Activated CD8-positive, alpha-beta memory T cell treated with anti-CD3 and anti-CD28 coated beads, Interleukin-2, amount 50 U/mL, for 4 hours (primary cell): ENCODE measurements at places on chromosomes 1 and 21.

GRCh38 chr1:79903321-79903720 lies 896.8 kb upstream of the ADGRL4 start:
- no peak for DNase-seq

DNA sequence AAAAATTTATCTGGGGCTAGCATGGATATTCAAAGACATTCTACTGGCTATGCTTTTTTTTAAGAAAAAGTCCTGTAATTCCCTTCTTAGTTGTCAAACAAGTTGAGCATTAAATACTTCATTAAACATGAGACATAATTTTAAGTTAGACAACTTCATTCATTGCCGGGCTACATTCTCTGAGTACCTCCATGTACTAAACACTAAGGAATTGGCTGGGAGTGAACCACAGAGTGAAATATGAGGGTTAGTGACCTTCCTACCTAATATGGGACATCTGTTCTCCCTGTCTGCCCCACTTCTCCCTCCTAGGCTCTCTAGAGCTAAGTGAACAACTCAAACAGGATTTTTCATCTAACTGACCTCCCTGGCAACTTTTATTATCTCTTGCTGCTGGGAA lies 370.4 kb downstream of the VAV3 start:
- no peak for DNase-seq

DNA sequence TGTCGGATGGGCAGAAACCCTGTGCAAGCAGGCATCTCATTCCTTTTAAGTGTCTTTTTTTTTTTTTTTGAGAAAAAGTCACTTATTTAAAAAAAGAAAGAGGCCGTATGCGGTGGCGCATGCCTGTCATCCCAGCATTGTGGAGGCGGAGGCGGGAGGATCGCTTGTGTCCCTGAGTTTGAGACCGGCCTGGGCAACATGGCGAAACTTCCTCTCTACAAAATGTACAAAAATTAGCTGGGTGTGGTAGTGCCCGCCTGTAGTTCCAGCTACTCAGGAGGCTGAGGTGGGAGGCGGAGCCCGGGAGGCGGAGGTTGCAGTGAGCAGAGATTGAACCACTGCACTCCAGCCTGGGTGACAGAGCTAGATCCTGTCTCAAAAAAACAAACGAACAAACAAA lies 1.7 kb downstream of the GPR137B start:
- DNase-seq, result no peak

DNA sequence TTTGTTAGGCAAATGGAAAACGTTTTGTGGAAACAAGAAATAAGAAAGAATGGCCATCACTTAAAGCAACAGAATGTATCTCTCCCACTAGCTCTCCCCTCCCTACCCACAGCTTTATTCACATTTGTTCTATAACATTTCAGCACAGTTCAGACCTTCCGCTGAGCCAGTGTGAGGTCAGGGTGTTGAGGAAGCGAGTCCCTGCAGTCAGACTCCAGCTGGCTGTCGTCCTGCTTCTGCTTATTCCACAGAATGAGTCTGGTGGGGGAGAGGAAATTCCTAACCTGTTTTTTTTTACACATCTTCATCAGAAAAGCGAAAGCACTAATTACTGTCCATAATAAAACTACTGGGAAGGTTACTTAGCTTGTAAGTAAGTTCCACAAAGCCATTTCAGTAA lies 39.0 kb downstream of the MRPL39 start:
- DNase-seq, result no peak

GRCh38 chr1:22760455-22760854 lies 49.8 kb downstream of the EPHB2 start:
- no peak for DNase-seq

GRCh38 chr1:14630986-14631385 lies 32.5 kb downstream of the KAZN start:
- DNase-seq, result no peak

DNA sequence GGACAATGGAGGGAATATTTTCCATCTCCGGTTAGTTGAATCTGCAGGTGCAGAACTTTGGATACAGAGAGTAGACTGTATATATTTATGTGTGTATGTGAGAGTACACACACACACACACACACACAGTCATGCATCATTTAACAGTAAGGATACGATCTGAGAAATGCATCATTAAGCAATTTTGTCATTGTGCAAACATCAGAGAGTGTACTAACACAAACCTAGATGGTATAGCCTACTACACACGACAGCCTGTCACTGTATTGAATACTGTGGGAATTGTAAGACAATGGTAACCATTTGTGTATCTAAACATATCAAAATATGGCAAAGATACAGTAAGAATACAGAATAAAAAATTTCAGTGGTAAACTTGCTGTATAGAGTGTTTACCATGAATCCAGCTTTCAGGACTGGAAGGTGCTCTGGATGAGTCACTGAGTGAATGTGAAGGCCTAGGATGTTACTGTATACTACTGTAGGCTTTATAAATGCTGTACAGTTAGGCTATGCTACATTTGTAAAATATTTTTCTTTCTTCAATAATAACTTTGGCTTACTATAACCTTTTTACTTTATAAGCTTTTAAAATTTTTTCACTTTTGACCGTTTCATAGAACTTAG lies 138.5 kb downstream of the ZZZ3 start:
- no peak for DNase-seq

DNA sequence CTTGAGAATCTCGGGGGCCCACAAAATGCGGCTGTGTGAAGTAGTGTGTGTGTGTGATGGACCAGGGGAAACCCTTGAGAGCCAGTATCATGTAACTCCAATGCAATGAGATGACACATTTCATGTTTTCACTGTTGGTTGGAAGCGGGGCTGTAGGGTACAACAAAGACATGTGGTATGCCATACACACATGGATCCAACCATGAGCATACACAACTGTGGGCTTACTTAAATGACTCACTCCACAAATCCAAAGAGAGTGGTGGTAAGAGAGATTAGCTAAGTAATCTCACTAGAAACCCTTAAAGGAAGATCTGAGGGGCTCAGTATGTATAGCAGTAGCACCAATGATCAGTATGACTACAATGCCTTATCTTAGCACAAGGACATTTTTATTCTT lies 225.7 kb downstream of the SIPA1L2 start:
- no peak for DNase-seq

DNA sequence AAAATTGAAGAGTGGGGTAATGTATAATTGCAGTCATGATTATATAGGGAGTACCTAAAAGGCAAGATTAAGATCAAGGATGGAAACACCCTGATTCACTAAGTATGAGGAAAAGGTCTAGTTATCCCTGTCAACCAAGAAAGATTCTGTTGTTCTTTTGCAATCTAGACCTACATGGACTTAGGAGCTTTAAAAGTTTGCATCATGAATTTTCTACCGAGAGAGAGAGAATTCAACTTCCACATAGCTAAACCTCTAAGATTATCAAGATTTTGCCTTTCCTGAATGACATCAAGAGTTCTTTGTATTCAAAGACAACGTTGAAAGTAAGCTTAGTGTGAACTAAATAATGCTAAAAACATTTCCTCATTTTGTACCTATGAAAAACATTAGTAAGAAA lies 78.8 kb upstream of the RBM34 start:
- DNase-seq, result no peak

DNA sequence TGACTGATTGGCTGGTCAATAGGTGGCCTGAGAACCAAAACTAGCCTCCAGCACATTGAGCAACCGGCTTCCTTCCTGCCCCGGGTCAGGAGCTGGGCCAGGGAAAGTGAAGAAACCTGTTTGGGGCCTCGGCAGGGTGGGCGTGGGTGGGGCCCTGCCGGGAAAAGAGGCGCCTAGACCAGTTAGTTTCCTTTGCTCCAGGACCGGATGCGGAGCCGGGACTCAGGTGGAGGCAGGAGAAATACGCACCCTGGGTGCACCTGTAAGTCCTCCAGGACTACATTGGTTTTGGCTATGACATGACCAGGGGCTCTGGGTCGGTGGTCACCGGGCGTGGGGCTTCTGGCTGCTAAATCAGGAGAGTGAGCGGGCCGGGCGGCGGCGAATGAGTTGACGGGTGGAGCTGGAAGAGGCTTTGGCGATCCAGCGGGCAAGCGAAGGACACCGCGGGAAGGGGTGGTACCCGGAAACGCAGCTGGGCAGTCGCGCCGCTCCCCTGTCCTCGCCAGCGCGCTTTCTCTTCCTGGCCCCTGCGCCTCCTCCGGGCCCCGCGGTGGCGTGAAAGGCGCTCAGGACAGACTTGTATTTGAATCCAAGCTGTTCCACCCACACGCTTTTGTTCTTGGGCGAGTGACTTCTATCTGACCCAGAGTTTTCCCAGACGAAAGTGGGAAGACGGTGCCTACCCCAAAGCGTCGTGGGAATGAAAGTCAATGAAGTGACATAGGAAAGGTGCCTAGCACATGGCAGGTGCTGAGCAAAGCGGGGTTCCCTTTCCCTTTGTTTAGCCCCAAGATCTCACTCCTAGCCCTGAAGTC lies 30.6 kb upstream of the JUN start:
- no peak for DNase-seq

DNA sequence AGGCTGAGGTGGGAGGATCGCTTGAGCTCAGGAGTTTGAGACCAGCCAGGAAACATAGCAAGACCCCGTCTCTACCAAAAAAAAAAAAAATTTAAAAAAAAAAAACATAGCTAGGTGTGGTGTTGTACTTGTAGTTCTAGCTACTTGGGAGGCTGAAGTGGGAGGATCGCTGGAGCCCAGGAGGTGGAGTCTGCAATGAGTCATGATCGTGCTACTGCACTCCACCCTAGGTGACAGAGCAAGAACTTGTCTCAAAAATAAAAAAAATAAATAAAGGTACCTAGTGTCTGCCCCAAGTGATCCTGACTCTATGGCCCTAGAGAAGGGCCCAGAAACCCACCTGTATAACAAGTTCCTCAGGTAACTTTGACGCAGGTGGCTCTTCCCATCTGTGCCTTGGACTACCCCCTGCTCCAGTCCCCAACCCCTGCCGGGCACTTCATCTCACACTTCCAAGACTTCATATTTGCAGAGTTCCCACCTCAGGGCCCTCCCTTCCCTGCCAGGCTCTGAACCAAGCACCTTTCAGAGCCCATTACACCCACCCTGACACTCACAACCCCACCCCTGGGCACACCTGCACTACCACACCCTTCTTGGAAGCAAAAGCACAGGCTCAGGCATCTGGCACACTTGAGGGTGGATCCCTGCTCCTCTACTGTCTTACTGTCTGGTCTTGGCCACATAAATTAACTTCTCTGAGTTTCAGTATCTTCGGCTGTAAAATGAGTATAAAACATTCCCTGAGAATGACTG lies 80.2 kb upstream of the KLHDC7A start:
- no peak for DNase-seq

DNA sequence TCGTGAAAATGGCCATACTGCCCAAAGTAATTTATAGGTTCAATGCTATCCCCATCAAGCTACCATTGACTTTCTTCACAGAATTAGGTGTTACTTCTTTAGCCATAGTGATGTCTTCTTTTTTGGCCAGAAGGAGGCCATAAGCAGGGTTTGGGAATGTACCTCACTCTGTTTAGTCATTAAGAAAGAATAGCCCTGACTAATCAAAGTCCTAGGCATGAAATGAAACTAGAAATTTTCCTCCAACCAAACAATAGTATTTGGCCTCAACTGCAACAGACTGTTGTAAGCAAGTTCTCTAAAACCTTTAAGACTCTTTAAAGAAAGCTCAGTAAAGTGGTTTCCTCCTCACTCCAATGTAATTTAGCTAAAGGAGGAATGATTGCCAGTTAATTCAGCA lies 163.9 kb downstream of the AKT3 start:
- no peak for DNase-seq

DNA sequence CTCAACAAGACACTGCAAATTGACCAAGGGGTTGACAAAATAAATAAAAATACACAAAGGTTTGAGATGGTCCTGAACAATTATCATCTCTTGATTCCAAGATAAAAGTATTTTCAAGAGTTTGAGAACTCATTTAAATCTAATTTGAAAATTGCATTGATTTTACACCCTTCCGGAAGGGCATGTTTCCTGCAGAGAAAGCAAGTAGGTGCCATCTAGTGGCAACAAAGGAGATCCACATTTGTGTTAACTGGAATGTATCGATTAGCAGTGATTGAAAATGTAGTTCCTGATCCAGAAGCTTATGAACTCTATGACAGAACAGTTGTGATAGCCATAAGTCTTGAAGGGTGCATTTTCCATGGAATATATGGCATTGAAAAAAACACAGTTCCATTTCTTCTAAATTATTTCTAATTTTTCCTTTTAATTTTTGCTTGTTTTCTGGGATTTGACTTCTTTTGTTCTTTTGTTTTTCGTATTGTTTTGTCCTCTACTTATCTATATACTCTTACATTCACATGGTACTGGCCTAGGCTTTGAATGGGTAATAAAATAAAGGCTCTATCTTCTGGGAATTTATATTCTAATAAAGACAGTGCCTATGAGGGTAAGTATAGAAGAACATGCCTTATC lies 143.7 kb downstream of the DNM3 start:
- DNase-seq, result no peak
